Activated T-cell treated with anti-CD3 and anti-CD28 coated beads for 24 hours (primary cell): ENCODE measurements at places on chromosomes 7 and 10.
A peak's percentile ranks its signal among the peaks of the same experiment; 100 is the strongest.

DNA sequence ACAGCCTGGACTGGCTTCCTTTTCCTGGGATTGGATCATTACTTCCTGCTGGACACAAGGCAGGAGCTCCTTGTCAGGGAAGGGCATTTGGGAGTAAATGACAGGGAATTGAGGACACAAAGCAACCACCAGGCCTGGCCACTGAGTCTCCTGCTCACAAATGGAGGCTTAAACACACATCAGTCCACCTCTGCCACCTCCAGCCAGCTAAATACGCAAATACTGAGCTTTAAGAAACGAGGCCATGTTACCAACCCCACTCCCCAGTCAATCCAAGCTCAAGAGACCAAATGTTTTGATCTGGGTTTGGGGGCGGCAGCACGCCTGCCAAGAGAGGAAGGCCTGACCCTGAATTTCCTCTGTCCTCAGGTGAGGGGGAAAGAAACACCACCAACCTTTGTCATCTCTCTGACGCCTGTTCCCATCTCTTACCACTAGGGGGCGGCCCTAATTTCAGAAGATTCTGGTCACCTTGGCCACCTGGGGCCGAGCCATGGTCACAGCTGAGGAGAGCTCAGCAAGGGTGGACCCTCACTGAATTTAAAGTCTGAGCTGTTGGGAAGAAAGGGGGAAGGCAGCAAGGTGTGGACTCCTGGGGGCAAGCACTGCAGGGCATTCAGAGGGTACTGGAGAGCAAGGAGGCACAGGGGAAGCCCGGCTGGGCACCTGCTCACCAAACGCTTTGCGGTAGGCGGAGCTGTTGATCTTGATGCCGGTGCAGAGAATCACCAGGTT, 16.5 kb downstream of the AIFM2 start:
- peak; percentile 51 for DNase-seq

GRCh38 chr7:84142726-84143125, 51.9 kb downstream of the SEMA3A start:
- no peak for DNase-seq

GRCh38 chr10:130014263-130015074, 50.4 kb upstream of the EBF3 start:
- DNase-seq, result no peak

DNA sequence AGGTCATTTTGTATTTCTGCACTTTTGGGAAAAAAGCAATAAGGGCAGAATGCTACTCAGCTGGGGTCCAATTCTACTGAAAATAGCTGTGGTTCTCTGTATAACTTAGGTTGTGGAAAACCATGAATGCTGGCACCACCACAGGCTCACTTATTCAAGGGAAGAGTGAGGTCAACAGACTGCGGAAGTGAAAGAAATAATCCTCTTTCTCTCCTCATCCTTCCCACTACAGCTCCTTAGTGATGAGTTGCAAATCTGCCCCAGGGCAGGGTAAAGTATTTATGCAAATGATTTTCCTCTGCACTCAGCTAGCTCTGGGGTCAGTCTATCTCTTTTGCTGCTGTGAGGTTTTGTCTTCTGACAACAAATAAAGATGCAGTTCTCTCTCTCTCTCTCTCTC, 74.1 kb upstream of the PTPRZ1 start:
- DNase-seq, result no peak

DNA sequence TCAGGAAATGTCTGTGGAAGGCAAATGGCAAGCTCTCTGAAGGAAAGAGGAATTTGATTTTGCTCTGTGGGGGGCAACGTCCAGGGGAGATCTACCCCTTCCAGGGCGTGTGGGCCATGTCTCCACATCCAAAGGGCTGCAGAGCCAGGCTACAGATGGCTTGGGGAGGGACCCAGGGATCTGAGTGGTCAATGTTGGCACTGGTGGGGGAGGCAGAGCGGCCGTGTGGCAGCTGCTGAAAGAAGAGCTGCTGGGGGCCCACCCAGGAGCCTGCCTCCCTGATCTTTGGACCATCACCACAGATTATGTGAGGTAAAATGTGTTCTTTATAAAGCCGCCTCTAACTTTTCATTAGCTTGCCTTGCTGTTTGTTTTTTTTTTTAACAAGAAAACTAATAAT, 144.1 kb downstream of the HERPUD2 start:
- no peak for DNase-seq

- DNase-seq, result no peak
These were observed 56.2 kb upstream of the CACUL1 start for GRCh38 chr10:118810796-118811505.

DNA sequence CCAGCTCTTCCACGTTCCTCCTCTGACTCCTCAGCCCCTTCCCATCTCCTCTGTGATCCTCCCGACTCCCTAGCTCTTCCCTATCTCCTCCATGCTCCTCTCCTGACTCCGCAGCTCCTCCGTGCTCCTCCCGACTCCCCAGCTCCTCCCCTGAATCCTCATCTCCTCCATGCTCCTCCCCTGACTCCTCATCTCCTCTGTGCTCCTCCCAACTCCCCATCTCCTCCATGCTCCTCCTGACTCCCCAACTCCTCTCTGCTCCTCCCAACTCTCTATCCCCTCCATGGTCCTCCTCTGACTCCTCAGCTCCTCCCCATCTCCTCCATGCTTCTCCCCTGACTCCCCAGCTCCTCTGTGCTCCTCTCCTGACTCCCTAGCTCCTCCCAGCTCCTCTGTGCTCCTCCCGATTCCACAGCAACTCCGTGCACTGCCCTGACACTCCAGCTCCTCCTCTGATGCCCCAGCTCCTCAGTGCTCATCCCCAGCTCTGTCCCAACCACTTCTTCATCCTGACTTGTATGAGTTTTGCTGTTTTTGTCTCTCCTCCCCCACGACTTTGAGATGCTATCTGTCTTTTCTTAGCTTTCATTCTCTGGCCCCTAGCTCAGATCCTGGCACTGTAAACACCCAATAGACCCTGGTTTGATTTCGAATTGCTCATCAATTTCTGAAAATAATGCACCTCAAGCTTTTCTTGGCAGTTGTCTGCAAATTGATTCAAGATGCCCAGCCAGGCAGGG, 38.3 kb downstream of the OAT start:
- DNase-seq, result no peak

- no peak for DNase-seq
These were observed 69.3 kb downstream of the HIPK2 start for GRCh38 chr7:139708541-139708940.

DNA sequence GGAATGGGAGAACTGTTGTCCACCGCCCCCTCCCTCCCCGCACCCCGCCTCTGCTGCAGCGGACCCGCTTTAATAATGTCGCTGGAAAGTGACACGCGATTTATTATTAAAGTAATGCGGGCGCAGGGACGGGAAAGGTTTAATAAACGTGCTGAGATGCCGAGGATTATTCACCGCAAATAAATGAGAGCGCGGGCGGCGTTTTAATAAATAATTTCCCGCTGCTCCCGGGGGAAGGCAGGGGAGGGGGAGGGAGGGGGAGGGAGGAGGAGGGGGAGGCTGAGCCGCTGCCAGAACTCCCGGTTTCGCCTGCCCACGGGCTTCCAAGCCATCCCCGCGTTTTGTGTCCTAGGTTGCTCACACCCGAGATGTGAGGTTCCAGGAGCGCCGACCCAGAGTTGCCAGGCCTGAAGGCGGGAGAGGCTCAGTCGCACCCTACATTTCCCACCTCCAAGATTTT, 5.1 kb downstream of the KAZALD1 start:
- no peak for DNase-seq

DNA sequence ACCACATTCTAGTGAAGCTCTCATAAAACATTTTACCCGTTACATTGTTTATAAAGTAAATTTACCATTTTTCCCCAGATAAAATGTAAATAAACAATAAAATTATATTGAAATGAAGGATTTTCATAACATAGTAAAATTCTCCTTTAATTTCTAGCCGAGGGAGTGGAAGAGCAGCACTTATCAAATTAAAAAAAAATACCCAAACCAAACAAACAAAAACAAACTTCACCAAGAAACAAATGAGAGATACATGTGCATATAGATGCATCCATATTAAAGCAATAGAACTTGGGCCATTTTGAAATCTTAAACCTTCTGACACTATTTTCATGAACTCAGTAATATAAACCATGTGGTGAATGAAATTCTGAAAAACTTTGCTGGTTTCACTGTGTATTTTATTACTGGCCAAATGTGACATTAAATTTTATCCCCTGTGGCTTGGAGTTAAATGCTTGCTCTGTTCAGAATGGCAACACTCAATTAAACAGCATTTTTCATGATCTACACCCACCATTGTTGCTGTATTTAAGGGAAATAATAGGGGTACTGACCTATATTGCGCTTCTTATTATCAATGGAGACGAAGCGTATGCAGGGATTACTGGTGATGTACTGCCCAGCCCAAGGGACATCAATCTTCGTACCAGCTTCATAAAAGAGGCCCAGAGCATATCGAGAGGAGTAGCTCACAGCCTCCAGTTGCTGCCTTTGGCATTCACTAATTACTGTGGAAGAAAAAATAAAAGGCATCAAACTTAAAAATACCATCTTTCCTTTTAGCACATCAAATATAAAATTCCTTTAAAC, 220.9 kb downstream of the RNLS start:
- no peak for DNase-seq

DNA sequence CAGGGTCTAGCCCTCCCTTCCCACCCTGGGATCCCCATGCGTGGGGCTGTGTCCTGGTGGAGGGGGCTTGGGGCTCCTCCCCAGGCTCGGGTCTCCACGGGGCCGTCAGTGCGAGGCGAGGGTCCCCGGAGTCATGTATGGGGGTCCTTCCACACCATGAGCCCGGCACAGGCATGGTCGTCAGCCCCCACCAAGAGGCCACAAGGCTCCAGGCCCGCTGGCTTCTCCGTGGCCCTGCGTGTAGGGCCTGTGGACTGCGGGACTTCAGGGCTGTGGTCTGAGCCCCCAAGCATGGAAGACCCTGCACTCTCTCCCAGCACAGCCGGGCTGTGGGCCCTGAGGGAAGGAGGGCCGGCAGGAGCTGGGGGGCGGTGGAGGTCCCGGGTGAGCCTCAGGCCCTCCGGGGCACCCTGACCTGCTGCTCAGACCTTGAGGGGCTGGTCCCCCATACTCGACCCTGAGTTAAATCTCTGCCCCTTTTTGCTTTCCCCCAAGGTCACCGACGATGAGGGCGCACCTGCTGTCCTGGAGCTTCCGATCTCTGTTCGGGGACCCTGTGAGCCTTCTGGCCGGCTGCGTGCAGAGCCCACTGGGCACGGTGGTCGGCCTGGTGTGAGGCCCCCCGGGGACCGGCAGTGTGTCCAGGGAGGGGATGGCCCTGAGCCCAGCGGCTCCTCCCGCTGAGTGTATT, 19.7 kb downstream of the PWWP2B start:
- DNase-seq, result no peak

DNA sequence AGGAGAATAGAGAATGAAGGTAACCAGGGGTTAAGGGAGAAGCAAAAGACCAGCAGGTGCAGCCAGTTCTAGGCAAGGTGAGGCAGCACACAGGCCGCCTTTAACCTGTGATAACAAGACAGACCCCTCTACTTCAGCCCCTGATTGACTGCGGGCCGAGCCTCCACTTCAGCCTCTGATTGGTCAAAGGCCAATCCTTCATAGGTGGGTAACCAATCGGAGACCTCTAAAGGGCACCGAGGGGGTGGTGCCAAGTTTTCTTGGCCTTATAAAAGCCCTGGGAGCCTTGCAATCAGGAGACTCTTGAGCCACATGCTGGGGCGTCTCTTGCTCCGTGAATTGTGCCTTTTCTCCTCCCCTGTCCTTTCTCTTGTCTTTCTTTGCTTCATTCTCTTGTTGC, 98.8 kb downstream of the ELFN1 start:
- DNase-seq, result no peak

DNA sequence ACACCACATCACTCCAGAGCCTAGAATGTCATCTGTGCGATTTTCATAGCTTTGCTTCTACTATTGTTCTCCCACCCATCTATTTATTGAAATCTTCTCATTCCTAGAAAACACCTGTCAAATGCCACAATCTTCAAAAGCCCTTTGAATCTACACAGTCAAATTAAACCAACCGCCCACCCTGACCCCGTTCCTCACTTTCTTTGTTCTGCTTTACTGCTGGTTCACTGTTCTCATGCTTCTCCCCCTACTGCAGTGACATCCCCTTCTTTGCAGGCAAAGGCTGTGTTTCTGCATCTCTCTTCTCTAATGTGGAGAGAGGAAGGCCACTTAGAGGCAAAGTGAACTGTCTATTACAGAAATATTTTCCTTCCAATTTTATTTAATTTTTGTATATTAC, 152.4 kb upstream of the NEBL start:
- DNase-seq, result no peak

DNA sequence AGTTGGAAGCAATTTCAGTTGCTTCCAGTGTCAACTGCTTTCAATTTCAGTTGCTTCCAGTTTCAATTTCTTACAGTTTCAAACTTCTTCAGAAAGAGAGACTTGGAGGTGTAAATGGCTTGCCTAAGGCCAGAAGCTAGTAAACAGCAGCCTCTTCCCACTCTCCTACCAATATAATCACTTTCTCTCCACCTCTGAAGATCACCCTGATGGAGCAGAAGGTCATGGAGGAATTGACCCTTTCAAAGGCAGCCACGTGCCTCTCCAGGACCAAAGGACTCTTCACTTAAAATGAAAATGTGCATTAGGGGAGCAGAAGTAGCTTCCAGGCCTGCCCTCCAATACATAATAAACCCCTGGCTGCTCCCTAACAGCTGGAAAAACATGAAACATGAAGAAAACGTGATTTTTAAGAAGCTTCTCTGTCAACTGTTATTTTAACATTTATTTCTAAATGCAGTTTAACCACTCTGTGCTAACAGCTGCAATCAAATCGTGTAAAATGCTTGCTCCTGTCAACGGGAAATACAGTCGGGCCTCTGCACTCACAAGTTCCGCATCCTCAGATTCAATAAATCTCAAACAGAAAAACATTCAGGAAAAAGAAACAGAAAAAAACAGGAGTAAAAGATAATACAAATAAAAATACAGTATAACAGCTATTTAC, 1020.6 kb downstream of the XPNPEP1 start:
- no peak for DNase-seq

DNA sequence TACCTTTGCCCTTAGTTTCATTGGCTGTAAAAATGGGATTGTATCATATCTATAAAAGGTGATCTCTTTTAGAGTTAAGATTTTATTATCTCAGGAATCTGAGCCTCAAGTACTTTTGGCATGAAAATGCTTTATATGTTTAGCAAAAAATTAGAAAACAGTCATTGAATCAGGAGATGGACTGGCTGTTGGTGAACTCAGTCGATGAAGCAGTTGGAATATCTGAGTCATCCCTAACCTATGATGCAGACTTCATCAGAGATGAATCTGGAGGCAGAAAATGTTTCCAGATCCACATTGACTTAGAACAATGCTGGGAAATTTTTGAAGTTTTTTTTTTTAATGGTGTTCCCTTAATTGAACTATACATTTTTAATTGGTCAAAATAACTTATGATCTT, 228.5 kb downstream of the SLC25A13 start:
- no peak for DNase-seq

DNA sequence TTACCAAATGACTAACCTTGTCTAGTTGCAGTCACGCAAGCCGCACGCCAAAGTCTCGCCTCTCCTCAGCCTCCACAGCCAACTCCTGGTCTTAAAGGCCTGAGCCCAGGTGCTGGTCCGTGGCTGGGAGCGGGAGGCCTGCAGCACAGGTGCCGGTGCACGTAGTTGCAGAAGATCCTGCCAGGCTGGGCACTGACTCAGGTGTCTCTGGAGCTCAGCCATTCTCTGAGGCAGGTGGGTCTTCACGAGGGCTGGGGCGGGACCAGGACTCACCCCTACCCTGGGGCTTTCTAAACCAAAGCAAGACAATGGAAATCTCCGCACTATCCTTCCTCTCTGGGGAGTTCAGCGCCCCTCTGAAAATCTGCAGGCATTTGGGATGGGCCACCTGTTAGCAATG, 216.4 kb downstream of the MLLT10 start:
- no peak for DNase-seq

GRCh38 chr7:17103984-17104383, 194.5 kb upstream of the AHR start:
- DNase-seq, result no peak
